Right cardiac atrium (tissue), 5 donors: ENCODE measurements at places on chromosomes 16 and 17. TPM values are rescaled to one million over a fixed set of nuclear protein-coding genes. Genes with fewer than 3 reads are reported as not detected.

TMC7 gene
- 0.84 TPM for polyA plus RNA-seq

DNA sequence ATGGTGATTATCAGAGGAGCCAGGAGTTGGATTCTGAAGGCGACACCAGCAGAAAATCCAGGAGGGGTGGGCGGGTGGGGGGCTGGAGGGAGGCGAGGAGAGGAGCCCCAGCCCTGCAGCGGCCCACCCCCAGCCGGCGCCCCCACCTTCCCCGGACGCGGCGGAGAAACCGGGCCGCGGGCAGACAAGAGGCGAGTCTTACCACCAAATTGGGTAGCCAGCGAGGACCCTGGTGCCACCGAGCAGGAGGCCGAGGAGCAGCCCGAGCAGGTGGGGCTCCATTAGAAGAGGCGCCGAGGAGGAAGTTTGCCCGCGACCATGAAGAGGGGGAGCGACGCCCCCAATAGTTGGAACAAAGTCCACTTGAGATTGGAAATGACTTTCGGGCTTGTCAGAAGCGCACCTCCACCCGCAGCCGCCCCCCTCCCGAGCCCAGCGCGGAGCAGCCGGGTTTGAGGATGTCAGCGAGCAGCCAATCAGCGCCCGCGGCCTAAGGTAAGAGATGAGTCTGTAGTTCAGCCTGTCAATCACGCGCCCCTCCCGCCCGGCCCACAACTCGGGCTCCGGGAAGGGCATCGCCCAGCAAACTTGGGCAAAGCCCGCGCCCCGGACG lies at the start of gene WNT3:
TSS of gene WNT3 (minus strand) at position 377 of the 613 bp plus-strand sequence. CDS start at position 282, 95 bp downstream.
- peak; percentile 58 for DNase-seq

TPPP3 gene
- polyA plus RNA-seq = 64.6 TPM

DNA sequence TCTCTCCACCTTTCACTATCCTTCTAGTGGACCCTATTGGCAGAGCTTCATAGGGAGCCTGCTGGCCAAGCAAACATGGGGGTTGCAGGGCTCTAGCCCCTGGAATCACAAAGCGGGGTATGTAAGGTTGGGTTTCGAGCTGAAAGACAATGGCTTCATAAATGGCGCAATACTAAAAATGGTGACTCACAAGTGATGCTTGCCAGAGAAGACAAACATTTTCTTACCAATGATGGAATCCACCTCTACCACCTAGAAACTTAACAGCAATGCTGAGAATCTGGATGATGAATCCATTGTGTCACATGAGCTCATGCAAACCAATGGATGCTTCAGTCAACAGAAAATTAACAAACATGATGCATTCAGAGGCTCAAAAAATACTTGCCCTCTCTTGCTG lies 375.3 kb upstream of the PSMD7 start:
- DNase-seq = no peak

GRCh38 chr17:66445229-66445628 lies 142.8 kb downstream of the PRKCA start:
- DNase-seq = no peak

DNA sequence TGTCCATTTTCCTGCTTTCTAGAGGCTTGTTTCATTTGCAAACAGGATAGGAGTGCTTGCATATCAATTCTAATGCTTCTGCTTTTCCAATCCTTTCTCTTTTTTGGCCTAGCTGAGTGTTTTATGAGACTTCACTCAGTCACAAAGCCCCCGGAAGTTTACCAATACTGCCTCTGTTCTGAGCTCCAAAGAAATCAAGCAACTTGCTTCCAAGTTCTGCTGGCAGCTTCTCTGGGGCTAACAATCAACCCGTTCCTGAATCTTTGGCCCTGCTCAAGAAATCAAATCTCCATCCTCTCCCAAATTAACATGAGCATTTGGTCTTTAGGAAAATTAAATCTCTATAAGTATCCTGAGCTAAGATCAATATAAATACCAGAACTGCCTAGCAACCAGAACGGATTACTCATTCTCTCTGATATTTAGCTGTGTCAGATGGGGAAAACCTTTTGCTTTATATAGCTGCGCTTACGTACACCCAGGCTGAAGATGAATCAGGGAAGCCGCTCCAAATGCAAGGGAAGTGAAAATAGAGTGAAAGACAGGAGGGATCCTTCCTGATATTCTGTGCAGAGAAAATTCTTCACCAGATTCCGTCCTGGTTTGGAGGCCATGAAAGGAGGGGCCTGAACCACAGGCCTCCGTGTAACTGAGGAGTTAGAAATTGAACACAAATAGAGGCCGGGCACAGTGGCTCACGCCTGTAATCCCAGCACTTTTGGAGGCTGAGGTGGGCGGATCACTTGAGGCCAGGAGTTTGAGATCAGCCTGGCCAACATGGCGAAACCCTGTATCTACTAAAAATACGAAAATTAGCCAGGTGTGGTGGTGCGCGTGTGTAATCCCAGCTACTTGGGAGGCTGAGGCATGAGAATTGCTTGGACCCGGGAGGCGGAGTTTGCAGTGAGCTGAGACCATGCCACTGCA lies 23.3 kb upstream of the GRB2 start:
- DNase-seq = no peak

DNA sequence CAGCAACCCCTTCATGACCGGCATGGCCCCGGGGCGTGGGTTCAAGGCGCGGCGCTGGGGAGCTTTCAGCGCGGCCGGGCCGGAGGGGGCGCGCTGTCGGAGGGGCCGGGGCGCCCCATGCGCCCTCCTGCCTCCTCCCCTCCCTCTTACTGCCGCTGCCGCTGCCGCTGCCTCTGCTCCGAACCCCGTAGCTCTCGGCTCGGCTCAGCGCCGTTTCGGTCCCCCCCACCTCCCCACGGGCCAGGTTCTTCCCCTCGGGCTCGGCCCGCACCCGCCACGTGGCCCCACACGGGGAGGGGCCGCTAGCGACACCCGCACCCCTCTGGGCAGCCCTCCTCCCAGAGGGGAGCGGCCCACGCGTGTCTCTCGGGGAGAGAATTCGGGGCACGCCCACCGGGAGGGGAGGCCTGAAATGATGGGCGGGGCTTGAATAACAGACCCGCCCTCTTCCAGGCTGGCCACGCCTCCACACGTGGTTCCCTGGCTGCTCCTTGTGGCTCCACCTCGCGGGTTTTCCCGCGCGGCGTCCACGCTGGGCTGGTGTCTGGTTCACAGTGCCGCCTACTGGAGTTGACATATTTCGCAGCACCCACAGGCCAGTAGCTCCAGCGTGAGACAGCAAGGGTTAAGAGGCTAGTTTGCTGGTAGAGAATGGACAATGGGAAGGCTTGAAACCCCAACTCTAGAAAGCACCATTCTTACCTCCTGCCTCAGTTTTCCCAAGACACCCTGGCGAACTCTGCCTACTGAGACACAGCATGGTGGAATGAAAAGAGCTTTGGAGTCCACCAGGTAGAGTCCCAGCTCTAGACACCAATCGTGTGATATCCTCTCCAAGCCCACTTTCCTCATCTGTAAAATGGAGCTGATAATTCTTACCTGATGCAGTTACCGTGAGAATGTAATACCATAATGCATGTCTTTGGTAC lies at the start of gene KCNH4:
TSS of gene KCNH4 (minus strand) at position 221 of the 929 bp plus-strand sequence. CDS start at position 24, 197 bp downstream.
- peak; percentile 92 for DNase-seq

DNA sequence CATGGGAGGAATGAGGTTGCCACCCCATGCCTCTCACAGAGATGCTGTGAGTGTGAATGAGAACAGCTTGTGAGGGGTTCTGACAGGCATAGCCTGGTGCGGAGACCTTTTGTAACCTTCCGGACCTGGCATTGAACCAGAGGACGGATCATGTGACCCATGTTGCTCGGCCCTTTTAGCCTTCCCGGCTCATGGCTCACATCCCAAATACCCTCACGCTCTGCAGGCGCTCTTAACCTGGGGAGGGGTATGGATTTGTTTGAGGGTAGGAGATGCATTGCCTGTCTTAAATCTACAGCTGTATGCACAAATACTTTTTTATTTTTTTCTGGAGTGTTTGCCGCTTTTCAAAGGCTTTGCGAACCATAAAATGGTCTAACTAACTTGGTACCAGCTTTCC lies 102.4 kb upstream of the CRHR1 start:
- DNase-seq = no peak

CNGB1 gene
- polyA plus RNA-seq = not detected

LRRC45 gene
- 4.9 TPM for polyA plus RNA-seq

GRCh38 chr16:84069540-84069939 lies 26.9 kb upstream of the SLC38A8 start:
- no peak for DNase-seq

GRCh38 chr17:79522414-79522813 lies 88.4 kb downstream of the RBFOX3 start:
- no peak for DNase-seq

DNA sequence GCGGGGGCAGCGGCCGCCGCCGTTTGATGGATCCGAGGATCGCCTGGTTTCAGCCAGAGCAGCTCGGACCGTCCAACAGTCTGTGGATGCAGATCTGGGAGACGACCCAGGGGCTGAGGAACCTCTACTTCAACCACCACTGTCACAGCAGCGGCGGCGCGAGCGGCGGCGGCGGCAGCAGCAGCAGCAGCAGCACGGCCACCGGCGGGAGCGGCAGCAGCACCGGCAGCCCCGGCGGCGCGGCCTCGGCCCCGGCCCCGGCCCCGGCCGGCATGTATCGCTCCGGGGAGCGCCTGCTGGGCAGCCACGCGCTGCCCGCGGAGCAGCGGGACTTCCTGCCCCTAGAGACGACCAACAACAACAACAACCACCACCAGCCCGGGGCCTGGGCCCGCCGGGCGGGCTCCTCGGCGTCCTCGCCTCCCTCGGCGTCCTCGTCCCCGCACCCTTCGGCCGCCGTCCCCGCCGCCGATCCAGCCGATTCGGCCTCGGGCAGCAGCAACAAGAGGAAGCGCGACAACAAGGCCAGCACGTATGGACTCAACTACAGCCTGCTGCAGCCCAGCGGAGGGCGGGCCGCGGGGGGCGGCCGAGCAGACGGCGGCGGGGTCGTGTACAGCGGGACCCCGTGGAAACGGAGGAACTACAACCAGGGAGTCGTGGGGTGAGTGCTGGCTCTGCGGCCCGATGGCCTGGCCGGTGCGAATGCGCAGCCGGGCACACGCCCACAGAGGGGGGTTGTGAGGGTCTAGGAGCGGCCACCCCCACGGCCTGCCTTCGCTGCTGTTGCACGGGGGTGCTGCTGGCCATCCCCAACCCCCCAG lies 702 bp downstream of the TENT4B start:
- peak; percentile 23 for DNase-seq

DNA sequence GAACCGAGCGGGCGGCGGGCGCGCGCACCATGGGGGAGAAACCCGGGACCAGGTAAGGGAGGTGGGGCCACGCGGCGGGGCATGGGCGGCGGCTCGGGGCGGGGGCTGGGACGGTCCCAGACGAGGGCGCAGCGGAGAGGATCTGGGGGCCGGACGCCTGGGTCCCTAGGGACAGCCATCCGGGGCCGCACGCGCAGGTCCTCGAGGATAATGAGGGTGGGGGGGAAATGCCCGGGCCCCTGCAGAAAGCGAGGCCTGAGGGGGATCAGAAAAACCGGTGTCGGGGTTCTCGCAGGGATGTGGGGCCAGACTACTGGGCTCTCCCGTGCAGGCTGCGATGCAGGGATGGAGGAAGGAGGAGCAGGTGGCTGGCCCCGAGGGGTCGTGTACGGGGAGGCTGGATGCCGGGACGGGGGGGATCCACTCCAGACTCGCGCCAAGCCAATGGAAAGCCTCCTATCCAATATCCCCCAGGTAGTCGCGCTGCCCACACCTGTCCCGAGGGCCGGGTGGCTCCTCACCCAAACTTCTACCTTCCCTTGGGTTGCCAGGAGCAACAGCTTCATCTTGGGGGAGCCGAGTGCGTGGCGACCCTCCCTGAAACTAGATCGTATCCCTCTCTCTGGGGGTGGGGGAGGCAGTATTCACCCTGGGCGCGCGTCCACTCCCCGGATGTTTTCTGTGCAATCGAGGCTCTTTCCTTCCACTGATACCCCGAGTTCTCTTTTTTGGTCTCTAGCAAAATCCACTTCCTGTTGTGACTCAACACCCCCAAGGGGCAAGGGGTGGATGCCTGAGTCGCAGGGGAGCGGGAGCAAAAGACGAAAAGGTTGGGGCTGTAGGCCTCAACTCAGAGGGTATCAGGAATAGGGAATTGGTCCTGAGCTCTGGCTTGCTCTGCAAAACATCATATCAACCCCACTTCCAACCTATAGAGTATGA lies 532 bp downstream of the ARRB2 start:
- DNase-seq = peak; percentile 47

DNA sequence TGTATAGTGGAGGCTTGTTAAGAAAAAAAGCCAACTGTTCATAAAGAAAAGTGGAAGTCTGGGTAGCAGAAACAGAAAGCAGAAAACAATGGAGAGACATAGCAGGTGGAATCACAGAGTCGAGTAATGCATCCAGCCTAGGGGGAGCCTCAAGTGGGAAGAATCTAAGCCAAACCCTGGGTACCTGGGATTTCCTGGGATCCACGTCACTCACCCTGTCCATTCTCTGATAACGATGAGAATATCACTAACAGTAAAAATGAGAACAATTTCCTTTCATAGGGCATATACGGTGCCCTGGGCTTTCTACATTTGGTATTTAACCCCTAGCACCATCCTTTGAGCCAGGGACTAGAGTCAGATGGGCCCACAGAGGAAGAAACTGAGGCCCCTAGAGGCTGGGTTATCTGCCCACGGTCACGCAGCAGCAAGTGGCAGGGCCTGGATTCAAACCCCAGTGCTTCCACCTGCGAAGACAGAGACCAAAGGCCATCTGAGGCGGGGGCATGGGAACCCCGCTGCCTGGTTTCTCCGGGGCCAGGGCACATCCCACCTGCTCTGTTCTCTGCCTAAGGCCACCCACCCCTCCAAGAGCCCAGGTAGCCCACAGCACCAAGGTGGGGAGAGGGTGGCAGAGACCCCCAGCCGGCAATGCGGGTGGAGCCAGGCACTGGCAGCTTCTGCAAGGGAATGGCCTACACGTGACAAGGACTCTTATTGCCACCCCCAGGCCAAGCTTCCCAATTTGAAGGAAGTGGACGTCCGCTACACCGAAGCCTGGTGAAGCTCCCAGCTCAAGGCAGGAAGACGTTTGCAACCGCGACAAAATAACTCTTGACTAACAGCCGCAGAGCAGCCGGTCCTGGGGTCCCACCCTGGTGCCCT lies 69.8 kb upstream of the PLCG2 start:
- no peak for DNase-seq

PYY gene
- polyA plus RNA-seq = not detected

DNA sequence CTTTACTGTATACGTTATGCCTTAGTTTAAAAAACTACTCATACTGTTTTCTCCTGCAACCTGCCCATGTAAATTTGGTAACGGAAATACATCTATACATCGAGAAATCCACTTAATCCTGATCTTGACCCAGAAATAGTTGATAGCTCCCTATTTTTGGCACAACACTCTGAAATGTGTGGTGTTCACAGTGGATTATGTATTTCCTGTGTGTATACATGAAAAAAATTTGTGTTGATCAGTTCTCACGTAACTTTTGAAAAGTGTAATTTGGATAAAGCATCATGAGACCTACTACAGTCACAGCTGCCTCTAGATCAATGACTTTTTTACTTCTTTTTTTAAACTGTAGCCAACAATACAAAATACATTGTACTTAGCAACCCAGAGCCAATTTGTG lies 90.7 kb downstream of the VMP1 start:
- no peak for DNase-seq
